Stimulated activated CD8-positive, alpha-beta memory T cell treated with anti-CD3 and anti-CD28 coated beads, Interleukin-7, amount 100 ng/mL, for 24 hours (primary cell): ENCODE measurements at places on chromosomes 4 and X.

DNA sequence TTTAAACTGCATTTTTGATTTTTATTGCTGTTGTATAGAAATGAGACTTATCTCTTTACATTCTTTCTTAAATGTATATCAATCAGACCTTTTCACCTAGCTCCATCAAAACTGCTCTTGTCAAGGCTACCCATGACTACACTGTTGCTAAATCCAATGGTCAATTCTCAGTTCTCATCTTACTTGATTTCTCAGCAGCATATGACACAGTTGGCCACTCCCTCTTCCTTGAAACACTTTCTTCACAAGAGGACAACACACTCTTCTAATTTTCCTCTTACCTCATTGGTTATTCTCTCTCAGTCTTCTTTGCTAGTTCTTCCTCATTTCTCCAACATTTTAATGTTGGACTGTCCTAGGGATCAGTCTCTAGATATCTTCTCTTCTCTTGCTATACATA, 94.1 kb upstream of the CITED1 start:
- DNase-seq: no peak

DNA sequence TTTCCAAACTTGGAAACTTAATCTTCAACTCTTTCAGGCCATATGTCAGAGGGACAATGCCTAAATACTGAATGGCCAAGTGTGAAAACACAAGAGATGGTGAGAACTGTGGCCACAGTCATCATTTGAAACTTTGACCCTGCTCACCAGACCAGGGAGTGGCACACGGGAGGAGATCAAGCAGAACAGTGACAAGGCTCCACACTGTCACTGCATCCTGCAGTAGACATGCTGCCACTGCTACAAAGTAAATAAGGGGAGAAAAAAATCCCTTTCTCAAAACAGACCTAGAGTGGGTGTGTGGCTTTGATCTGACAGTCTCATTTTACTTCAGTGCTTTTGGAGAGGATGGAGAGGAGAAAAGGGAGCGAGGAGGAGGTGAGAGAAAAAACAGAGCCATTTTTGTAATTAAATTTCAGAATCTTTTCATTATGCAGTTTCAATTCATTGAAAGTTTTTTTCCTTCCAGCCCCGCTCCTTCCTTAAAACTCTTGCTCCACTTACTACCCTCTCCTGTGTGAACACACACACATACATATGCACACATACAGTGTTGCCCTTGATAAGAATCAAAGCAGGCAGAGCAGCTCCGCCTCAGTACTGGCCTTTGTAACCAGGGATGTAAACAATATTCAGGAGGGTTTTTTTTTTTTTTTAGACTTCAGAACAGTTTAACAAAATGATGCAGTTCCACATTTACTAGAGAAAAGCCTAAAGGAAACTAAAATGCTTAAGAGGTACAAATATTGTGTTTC, 34.4 kb downstream of the NEXMIF start:
- no peak for DNase-seq

DNA sequence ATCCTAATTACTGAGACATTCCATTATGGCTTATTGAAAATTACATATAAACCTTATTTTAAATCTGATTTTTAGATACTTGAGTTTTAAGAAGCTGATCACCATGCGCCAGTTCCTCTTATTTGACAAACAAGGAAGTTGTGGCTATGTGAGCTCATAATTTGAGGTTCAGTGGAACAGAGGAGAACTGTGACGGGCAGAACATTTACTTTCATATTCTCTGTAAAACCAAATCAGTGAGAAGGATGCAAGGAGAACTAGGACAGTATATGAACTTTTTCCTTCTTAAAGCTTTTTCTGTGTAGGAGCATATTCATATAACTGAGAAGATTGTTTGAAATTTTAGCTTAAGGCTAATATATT, 25.3 kb downstream of the STIM2 start:
- DNase-seq: no peak

GRCh38 chrX:56366901-56367300, 134.7 kb downstream of the KLF8 start:
- no peak for DNase-seq

- no peak for DNase-seq
These were observed 24.0 kb downstream of the NPY2R start for GRCh38 chr4:155232432-155232831.

DNA sequence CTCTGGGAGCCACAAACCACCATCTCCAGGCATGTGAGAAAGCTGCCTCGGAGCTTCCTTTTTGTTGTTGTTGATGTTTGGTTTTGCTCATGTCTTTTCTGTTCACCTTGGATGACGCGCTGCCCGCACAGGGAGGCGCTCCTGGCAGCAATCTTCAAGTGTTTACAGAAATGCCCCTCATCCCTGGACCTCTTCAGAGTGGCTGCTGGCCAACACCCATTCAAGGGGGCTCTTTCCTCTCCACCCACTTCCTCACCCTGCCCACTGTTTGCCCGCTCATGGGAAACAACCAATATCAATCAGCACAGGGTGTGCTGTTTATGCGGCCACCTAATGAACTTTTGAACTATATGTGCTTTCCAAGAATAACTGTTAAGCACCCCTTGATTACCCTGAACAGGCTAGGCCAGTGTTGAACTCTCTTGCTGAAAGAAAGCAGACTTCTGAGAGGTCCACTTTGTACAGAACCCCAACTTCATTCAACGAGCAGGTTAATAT, 355.1 kb upstream of the CLNK start:
- DNase-seq: no peak

DNA sequence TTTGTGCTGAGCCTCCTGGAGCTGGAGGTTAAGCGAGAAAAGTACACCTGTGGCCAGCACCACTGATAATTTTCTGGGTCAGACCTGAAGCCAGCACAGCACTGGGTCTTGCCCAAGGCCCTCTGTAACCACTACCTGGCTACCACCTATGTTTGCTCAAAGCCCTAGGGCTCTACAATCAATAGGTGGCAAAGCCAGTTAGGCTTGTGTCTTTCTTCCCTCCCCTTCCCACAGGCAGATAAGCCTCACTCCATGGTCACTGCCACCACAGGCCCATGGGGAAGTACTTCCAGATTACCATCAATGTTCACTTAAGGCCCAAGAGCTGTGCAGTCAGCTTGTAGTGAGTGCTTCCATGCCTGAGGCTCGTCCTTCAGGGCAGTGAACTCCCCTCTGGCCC, 35.2 kb upstream of the ARMCX4 start:
- DNase-seq: no peak

GRCh38 chr4:129474698-129475097, 378.7 kb downstream of the C4orf33 start:
- no peak for DNase-seq

DNA sequence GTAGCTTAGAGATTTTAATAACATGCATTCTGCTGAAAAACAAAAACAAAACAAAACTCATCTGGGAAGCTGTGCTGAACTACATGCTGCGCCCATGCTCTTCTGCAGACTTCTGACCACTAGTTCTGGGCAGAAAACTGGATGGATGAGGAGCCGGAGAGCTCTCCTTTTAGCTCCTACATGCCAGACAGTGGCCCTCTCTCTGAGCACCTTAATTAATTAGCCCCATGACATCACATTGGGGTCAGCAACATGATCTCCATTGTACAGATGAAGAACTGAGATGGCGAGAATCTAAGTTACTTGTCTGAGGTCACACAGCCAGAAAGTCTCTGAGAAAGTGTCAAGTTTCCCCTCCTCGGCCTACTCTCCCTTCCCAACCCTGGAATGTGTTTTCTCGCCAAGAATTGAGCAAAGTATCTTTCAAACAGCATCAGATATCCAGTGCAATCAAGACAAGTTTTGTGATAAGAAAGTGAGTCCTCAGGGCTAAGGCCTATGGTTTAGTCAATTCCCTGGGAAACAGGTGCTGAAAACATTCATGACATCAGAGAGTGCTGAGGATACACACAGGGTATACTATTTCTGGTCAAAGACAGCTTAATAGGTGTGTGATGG, 21.6 kb downstream of the SCD5 start:
- DNase-seq: no peak

GRCh38 chrX:39827951-39828350, 269.8 kb downstream of the BCOR start:
- DNase-seq: no peak

- DNase-seq: no peak
These were observed 640 bp downstream of the PHF8 start for GRCh38 chrX:54043541-54044125.

DNA sequence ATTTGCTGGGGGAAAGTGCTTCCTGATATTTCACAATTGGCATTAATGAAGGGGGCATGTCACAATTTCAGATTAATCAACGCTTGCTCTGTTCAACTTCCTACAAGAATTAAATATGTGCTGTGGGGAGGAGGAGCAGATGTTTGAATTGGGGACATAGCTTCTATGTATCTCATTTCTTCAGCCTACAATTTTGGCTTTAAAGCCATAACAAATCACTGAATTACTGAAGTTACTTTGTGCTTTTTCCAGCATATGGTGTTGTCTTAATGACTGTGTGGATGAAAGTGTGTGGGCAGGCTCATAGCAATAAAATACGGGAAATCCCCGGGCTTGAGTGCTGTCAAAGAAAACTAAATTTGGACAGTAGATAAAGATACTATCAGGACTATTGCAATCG, 813 bp downstream of the TLR7 start:
- DNase-seq: no peak

DNA sequence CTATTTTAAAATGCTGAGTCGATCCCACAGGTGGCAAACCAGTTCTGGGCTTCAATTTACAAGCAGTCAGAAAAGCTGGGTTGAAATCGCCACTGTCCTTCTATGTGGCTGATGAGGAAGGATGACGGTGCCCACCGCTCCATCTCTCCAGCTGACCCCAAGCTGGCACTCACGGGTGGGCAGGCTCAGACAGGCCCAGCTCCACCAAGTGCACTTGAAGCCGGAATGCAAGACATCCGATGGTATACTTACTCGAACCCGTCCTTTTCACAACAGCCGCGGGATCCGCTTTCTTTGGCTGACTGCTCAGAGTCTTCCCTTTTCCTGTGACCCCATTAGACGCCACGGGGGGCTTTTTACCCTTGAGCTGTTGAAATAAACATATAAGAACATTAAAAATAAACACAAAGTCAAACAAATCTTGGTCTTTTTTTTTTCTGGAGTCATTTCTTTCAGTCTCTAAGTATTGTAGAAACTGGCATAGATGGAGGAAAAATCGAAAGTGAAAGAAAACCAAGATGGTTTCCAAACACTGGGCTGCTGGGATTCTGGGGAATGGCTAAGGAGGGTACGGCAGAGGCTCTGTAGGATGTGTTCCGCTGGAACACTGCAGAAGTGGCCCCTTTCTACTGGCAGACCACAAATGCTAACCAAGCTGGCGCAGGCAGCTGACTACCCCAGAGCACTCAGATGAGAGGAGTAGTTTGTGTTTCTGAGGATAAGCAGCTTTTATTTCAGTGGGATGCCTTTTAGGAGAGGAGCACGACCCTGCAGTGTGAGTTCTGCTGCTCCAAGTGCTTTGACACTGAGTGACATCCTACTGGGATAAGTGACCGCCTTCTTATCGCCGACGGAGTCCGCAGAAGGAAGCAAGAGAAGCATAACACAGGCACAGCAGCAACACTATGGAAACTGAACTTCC, 160.9 kb downstream of the AFAP1 start:
- no peak for DNase-seq

DNA sequence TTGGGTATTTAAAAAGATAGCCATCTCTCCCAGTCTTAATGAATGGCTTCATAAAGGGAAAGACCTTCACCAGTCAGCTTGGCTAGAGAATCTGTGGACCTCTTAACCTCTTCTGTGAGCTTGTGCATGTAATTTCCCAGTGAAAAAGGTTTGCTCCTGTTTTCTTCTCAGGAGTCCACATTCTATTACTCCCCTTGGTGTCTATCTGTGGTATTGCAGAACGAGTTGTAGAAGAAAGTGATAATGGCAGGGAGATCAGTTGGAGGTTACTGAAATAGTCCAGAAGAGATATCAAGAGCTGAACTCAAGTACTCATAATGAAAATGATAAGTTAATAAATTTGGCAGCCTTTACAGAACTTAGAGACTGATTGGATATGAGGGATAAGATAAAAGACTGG, 16.5 kb upstream of the VAMP7 start:
- DNase-seq: no peak

- DNase-seq: no peak
These were observed 523.0 kb downstream of the SPRY1 start for GRCh38 chr4:123919576-123920098.

DNA sequence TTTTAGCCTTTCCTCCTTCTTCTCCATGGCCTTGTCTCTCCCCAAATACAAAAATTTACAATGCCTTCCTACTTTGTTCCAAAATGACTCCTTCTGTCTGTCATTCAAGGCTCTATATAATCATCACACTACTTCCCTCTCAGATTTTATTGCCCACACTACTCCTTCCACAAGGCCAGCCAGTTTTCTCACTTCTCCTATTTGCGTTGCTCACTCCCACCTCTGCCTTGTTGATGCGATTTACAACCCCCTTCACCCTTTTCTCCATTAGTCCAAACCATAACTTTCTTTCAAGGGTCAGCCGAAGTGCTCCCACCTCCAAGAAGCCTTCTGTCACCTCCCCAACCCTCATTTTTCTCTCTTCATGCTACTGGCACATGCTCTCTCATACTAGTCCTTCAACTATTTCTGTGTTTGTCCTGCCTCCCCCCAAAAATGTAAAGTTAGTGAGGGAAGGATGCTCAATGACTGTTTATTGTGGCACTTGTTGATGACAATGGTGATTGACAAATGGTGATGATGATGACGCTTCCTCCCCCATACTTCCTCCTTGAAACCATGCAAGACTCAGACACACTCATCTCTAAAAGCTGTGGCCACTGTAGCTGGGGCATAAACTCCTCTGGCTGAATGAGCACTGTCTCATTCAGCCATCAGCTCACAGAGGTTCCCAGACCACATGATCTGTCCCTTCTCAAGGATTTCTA, 2.7 kb upstream of the XKRX start:
- no peak for DNase-seq

GRCh38 chr4:129526812-129527211, 430.9 kb downstream of the C4orf33 start:
- DNase-seq: no peak

GRCh38 chr4:139851639-139852038, 186.0 kb downstream of the MGST2 start:
- no peak for DNase-seq
